ENCODE measurements at places on chromosomes 13 and 19. TPM values are rescaled to one million over a fixed set of nuclear protein-coding genes. Genes with fewer than 3 reads are reported as not detected.

GRCh38 chr13:96539791-96540190, 449.9 kb downstream of the HS6ST3 start:
- ATAC-seq: no peak

The SYNGR4 gene
- total RNA-seq: not detected

The OLFM2 gene
- 7.4 TPM for total RNA-seq

The ZNF99 gene
- 0.05 TPM for total RNA-seq
